ENCODE measurements at places on chromosomes 1 and 21. TPM values are rescaled to one million over a fixed set of nuclear protein-coding genes. Genes with fewer than 3 reads are reported as not detected.
A peak's percentile ranks its signal among the peaks of the same experiment; 100 is the strongest.

- DNase-seq: no peak
- H3K36me3 ChIP-seq: no peaks in the 10 kb centered on the region
- no peaks in the 10 kb centered on the region for H3K27me3 ChIP-seq
- no peak overlapping the region for H3K4me3 ChIP-seq
These were observed 17.8 kb upstream of the GUCA2B start for GRCh38 chr1:42135426-42135825.

DNA sequence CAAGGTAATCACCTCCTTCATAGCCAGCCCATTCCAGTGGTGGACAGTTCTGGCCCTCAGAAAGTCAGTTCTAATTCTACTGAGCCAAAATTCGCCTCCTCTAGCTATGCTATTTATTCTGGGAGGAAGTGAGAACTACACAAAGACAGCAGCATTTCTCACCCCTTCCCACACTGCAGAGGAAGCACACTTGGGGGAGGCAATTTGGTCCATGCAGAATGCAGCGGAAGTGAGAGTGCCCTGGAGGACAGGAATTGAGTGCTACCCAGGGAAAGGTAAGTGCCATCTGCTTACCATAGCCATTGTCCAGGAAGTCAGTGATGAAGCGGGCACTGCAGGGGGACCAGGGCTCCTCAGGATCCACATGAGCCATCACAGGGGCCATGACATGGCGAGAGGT lies 3.7 kb downstream of the ADAMTS4 start:
- no peak for DNase-seq
- no peaks in the 10 kb centered on the region for H3K36me3 ChIP-seq
- no peaks in the 10 kb centered on the region for H3K27me3 ChIP-seq

- no peaks in the 10 kb centered on the region for H3K4me1 ChIP-seq
- H3K4me3 ChIP-seq: no peak overlapping the region
- H3K27me3 ChIP-seq: peaks cover 33% of the 10 kb centered on the region
- no peak for DNase-seq
- H3K36me3 ChIP-seq: no peaks in the 10 kb centered on the region
These were observed 7.2 kb upstream of the LRRC38 start for GRCh38 chr1:13520985-13521384.

DNA sequence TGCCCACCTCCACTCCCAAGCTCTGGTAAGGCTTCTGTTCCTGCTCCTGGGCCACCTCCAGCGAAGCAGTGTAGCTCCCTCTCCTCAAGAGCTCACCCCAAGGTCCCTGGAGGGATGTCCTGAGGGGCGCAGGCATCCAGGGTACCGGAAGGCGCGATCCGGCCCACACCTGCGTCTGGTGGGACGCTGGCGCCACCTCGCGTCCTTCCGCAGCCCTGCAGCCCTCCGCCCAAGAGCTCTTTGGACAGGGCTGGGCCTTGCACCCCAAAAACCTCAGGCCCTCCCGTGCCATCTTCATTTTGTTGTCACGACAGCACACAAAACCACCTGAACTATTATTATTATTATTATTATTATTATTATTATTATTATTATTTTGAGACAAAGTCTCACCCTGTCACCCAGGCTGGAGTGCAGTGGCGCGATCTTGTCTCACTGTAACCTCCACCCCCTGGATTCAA lies 49.2 kb upstream of the PAX7 start:
- no peak for DNase-seq
- peaks cover 10% of the 10 kb centered on the region for H3K27me3 ChIP-seq
- H3K4me1 ChIP-seq: no peaks in the 10 kb centered on the region
- no peaks in the 10 kb centered on the region for H3K36me3 ChIP-seq

DNA sequence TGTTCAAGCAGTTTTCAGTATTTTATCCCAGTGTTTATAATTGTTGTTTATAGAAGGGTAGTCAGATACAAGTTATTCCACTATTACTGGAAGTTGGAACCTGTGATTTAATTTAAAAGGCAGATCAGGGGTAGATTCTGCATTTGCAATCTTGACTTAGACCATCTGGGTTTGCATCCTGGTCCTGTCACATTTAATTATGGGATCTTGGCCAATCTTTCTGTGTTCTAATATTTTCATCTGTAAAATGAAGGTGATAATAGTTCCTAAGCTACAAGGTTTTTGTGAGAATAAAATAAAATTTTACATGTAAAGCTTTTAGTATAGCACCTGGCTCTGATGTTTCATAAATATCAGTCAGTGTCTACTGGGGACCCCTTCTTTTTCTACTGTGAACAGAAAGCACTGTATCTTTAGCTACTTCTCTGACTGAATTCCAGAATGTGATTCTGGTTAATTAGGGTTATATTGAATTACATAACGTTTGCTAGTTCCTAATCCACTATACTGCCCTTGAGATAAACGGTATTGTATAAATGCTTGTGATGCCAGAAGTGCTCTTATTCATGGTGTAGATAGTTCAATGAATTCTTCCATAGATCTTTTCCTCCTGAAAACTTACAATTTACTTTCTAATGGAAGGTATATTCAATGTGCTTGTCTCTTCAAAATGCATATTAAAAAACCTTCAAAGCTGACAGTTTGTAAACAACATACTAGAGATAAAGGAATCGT lies 131.0 kb downstream of the KCNK1 start:
- no peak for DNase-seq
- H3K4me3 ChIP-seq: no peak overlapping the region
- H3K36me3 ChIP-seq: no peaks in the 10 kb centered on the region
- H3K27ac ChIP-seq: no peak overlapping the region

DNA sequence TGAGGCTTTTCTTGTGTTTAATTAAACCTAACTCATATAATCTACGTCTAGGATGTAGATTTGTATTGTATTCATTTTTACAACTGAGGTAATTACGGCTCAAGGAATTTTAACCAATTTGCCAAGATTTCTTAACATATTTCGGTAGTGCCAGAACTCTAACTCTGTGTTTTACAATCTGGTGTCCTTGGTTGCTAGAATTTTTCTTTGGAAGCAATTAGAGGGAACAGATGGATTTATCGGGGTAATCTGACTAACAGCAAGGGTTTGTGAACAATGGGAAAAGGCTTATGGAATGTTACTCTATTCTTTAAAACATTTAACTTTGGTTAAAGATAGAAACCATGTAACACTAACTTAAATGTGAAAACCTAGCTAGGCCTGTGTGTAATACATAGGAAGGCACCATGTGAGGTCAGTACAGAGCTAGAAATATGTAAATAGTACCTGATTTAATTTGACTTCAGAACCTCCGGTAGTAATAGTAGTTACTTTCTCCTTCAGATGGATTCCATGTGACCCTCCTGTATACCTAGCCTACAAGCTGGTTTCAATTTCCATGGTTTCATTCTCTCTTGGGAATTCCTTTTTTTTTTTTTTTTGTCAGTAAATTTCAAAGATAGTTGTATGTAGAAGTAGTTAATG lies 1.2 kb downstream of the MTF2 start:
- H3K4me3 ChIP-seq: peak overlapping the region; percentile 83
- H3K27me3 ChIP-seq: no peaks in the 10 kb centered on the region
- peak overlapping the region; percentile 92 for H3K27ac ChIP-seq
- no peak for DNase-seq
- H3K36me3 ChIP-seq: no peaks in the 10 kb centered on the region
- H3K4me1 ChIP-seq: no peaks in the 10 kb centered on the region

DNA sequence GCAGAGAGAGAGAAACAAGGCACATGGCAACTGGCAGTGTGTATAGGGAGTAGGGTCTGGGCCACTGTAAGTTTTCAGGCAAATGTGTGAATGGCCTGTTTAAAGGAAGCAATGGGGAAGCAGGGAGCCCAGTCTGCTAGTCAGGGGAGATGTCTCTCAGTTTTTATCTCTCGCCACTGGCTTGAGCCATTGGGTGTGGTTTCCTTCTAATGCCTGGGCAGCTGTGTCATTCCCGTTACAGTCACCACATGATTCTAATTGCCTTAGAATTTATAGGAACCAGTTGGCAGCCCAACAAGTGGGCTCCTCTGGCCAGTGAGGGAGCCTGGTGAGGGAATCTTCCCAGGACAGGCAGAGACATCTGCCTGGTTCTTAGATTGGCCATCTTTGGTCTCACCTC lies 182.4 kb downstream of the DISC1 start:
- H3K27ac ChIP-seq: no peak overlapping the region
- H3K36me3 ChIP-seq: no peaks in the 10 kb centered on the region
- DNase-seq: no peak

DNA sequence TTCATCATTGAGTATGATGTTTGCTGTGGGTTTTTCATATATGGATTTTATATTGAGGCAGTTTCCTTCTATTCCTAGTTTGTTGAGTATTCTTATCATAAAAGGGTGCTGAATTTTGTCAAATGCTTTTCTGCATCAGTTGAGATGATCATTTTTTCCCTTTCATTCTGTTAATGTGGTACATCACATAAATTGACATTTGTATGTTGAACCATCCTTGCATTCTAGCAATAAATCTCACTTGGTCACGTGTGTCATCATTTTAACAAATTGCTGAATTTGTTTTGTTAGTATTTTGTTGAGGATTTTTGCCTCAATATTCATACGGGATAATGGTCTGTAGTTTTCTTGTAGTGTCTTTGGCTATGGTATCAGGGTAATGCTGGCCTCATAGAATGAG lies 19.9 kb downstream of the TTC34 start:
- H3K4me3 ChIP-seq: no peak overlapping the region
- H3K27me3 ChIP-seq: no peaks in the 10 kb centered on the region
- H3K36me3 ChIP-seq: no peaks in the 10 kb centered on the region
- no peak overlapping the region for H3K27ac ChIP-seq
- no peak for DNase-seq

DNA sequence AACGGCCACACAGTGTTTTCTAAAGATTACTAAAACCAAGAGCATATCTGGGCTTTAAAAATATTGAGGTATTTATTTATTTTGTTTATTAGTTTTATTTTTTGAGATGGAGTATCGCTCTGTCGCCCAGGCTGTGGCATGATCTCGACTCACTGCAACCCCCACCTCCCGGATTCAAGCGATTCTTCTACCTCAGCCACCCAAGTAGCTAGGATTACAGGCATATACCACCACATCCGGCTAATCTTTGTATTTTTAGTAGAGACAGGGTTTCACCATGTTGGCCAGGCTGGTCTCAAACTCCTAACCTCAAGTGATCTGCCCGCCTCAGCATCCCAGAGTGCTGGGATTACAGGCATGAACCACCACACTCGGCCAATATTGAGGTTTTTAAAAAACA lies 23.9 kb downstream of the TMCO4 start:
- H3K27me3 ChIP-seq: no peaks in the 10 kb centered on the region
- no peaks in the 10 kb centered on the region for H3K4me1 ChIP-seq
- no peak for DNase-seq
- H3K27ac ChIP-seq: peak overlapping the region; percentile 48

DNA sequence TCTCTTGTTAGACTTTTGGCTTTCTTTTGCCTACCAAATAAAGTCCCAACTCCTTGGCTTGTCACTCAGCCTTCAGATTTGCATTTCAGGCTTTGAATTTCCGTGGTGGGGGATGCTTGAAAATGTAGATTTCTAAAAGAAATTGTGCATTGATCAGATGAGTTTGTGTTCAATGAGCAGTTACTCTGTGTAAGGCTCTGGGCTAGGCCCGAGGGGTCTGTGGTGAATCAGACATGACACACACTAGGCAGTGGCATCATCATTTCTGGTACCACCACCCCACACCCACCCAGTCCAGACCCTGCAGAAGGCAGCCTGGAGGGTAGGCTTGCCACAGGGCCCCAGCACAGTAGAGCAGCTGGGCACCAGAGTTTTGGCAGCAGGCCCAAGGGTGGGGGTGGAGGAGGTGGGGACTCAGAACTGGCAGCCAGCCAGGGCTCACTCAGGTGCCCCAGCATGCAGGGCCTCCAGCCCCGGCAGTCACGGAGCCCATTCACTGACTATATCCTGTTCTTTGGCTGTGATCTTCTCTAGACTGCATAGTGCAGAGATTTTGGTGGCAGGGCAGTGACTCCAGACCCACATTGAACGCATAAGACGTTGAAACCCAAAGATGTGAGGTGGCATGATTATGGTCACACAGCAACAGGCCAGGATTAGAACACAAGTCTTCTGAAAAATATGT lies 97.2 kb upstream of the ARTN start:
- H3K4me1 ChIP-seq: no peaks in the 10 kb centered on the region
- no peaks in the 10 kb centered on the region for H3K36me3 ChIP-seq

DNA sequence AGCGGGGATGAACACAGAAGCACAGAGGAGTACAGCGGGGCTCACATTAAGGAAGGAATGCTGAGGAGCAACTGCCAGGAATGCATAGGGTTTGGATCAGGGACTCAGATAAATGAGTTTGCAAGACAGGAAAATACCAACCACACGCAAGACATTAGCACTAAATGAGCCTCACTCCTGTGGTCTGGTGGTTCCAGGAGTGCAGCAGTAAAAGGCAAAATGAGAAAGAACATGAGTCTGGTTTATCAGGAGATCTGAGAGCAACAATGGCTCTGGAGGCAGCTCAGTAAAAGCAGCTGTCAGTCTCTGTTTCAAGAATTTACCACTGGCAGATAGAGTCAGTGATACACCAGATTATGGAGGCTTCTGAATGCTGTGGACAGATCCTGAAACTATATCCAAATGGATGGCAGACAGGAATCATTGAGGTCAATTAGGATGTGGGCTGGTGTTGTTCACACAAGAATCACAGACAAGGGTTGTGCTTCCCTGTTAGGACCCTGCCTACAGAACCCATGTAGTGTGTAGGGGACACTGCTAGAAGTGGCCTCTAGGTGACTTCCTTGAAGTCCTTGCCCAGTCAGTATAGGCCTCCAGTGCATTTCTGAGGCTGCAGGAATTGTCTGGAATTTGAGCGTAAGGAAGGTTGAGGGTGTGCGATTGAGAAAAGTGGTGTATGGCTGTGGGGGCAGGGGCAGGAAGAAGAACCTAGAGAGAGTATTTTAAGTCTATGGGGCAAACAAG lies 50.3 kb downstream of the CASQ2 start:
- H3K27me3 ChIP-seq: no peaks in the 10 kb centered on the region
- H3K27ac ChIP-seq: no peak overlapping the region
- no peak for DNase-seq
- H3K36me3 ChIP-seq: no peaks in the 10 kb centered on the region

PDZK1IP1 gene
- total RNA-seq: 69.4 TPM

NDUFS2 gene
- total RNA-seq: 116 TPM

ZNF687 gene
- total RNA-seq: 20.6 TPM

APOBEC4 gene
- not detected for total RNA-seq

ERMAP gene
- total RNA-seq: 22.1 TPM

TDRD5 gene
- total RNA-seq: 3.9 TPM

TRAF5 gene
- 21.8 TPM for total RNA-seq

PTGFR gene
- 2.3 TPM for total RNA-seq

AGPAT3 gene
- 28.2 TPM for total RNA-seq

FAM110D gene
- 9.1 TPM for total RNA-seq

KPRP gene
- not detected for total RNA-seq

MYOG gene
- total RNA-seq: not detected

TATDN3 gene
- 9.2 TPM for total RNA-seq

DENND2C gene
- total RNA-seq: 5.9 TPM

All from breast epithelium (tissue), 4 donors.